ENCODE measurements at places on chromosomes 12 and 14.

DNA sequence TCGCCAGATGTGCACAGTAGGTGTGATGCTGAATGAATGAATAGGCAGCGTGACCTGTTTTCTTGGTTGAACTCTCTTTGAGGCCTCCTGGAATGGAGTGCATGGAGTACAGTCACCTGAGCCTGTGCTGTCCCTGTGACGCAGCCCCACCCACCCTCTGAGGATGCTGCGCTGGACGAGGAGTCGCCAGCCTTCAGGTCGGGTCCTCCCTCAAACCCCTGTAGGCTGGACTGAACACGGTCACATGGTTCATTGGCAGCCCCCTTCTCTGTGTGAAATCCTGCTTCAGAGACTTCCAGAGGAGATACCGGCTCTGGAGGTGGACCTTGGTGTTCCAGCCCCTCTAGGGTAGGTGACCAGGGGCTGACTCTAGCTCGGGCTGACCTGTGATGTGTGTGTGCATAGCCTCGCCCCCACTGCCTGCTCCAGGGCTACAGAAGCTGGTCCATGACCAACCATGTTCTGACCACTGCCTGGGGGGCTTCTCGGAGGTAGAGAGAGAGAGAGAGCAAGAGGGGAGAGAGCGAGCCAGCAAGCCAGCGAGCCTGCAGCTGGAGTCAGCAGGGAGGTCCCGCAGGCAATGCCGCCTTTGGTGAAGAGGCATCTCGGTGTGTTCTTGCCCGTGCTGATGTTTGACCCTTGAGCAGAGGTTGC is 158.0 kb upstream of the RTL1 start:
- DNase-seq = no peak

DNA sequence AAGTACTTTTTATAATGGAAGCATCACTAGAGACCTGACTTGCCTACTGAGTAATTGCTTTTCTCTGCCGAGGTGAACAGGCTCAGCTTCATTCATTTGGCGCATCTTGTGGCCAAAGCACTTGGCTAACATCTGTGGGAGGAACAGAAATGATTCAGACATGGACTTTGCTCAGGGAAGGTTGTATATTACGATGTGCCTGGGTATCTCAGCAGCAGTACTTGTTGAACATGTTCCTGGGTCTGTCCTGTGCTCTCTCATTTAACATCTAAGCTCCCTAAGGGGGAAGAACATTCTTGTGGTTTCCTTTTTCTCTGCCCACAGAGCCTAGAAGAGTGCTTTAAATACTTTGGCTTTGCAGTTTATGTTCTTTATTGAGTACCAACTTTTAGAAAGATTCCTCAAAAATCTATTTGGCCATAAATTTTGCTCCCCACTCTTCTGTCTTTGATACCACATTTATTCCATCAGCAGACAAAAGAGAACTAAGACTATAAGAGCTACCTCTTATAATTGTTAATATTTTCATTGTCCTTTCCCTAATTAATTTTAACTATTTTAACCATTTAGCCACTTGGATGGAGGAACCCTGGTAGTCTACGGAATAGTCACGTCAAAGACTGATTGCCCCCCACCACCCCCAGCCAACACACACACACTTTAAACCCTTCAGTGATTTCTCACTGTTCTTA is 101.2 kb upstream of the EGLN3 start:
- no peak for DNase-seq

DNA sequence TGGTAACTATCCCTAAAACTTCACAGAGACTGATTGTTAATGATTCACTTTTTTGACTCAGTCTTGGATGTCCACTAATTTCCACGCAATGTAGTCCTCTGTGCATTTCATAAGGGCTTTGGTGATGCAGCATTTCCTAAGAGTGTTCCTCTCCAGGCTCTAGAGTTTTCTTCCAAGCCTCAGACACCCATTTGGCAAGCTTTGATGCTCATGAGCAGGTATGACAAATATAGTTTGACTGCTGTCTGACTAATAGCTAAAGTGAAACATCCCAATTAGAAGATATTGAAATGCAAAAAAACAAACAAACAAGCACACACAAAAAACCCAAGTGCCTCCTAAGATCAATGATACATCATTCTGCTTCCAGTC is 1.5 kb upstream of the VAMP1 start:
- no peak for DNase-seq

DNA sequence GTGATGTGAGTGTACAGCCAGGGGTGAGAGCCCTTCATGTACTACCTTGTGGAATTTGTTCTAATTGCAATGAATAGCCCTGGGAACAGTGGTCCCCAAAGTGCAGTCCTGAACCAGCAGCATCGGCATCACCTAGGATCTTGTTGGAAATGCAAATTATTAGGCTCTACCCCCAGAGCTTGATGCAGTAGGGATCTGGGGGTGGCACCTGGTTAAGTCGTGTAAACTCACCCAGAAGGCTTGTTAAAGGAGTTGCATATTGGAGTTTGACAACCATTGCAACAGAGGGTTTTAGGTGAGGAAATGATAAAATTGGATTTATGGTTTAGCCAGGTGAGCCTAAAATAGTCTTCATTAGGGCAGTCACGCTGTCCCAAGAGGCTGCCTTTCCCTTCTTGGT is 73.2 kb downstream of the PLEKHG3 start:
- DNase-seq = no peak

DNA sequence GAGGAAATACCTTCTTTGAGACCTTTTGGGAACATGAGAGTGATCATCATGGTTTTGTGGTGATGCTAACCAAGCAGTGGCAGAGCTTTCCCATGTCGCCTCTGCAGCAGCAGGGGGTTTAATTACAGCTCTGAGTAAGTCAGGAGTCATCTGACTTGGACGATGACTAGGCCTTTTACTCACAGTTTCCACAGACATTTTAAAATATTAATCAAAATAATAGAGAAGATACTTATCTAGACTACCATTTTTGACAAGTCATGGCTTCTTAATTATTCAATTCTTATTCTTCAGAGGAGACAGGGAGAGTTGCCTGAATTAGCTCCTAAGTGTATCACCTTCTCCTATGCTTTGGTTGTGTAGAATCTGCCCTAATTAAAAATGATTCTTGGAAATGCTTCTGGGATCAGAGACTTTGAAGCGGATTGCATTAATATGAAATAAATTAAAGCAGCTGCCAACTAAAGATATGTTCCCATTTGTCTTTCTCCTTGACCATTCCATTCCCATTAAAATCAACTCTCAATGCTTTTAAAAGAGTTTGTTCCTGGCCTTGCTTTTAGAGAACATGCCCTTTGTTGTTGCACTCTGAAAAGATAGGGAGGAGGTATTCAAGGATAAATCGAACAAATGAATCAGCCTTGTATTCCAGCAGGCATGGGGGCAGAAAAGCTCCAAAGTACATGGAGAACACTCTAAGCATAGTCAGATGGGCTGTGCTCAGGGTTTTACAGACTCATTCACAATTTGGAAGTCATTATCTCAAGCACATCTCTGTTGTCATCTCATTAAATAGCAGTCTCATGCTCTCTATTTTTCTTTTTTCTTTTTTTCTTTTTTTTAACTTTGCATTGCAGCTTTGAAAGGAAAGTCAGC is 7.7 kb upstream of the IFNG-AS1 start:
- no peak for DNase-seq

DNA sequence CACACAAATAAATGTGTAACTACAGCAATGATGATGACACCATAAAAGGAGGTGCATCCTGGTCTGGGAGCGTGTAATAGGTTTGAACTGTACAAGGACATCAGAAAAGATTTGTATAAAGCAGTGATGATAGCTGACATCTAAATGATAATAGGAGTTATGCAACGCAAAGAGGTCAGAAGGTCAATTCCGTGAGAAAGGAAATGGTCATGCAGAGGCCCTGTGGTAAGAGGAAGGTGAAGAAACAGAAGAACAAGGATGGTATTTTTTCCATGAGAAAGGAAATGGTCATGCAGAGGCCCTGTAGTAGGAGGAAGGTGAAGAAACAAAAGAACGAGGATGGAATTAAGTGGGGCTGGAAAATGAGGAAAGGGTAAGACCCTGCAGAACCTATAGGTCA is 106.7 kb upstream of the TMPO start:
- DNase-seq = no peak

GRCh38 chr12:59122784-59123183 is 202.5 kb upstream of the LRIG3 start:
- DNase-seq = no peak

- no peak for DNase-seq
Measured at GRCh38 chr14:53113989-53114388, 39.1 kb downstream of the DDHD1 start.

- DNase-seq = no peak
Measured at GRCh38 chr14:101953151-101953550, 11.2 kb upstream of the DYNC1H1 start.

DNA sequence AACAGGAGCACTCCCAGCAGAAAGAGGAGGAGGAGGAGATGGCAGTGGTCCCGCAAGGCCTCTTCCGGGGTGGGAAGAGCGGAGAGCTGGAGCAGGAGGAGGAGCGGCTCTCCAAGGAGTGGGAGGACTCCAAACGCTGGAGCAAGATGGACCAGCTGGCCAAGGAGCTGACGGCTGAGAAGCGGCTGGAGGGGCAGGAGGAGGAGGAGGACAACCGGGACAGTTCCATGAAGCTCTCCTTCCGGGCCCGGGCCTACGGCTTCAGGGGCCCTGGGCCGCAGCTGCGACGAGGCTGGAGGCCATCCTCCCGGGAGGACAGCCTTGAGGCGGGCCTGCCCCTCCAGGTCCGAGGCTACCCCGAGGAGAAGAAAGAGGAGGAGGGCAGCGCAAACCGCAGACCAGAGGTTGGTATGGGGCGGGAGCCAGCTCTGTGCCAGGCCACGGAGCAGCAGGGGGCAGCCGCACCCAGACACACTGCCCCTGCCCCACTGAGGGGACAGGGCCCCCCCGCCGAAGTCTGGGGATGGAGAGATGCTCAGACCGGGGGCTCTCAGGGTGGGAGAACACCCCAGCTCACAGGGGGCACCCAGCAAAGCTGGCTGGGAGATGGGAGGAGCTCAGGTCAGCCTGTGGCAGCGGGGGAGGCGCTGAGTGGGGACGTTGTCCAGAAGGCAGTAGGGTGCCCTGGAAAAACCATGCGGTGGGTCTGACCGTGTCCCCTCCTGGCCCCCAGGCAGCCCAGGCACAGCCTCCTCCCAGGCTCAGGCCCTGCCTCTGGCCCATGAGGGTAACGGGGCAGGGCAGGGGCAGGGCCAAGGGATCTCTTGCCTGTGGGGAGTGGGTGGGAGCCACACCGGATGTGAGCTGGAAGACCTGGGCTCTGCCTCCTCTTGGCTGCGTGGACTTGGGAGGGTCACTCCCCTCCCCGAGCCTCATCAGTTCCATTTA is 9.8 kb downstream of the CHGA start:
- no peak for DNase-seq

DNA sequence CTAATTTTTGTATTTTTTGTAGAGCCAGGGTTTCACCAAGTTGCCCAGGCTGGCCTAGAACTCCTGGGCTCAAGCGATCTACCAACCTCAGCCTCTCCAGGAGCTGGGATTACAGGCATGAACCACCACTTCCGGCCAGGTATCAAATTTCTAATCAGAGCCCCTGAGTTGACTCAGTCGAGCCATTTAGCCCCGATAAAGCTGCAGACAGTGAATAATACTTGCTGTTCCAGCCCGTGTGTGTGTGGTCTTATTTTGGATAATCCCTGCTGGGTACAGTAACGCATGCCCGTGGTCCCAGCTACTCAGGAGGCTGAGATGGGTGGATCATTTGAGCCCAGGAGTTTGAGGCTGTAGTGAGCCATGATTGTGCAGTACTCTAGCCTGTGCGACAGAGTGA is 57.0 kb downstream of the TEAD4 start:
- DNase-seq = no peak

- DNase-seq = no peak
Measured at GRCh38 chr12:130338794-130339601, 1.3 kb downstream of the PIWIL1 start.

GRCh38 chr14:66046591-66046990 is 439.6 kb upstream of the CCDC196 start:
- DNase-seq = no peak

GRCh38 chr12:89185181-89185580 is 167.1 kb downstream of the DUSP6 start:
- DNase-seq = no peak

DNA sequence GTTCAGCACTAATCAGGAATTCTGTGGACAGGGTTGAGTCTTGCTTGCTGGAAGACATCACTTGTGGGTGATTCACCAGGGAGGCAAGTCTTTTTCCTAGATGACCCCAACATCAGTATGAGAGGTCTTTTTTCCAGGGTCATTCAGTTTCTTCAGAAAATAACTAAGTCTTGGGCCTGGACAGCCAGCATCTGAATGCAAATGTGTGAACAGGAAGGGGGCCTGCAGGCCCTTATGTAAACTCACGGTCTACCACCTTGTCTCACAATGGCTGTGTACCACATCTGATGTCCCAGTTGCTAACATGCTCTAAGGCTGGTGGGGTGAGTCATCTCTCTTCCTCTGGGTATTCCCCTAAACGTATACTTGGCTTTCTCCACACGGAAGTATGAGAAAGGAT is 79.2 kb downstream of the HECTD4 start:
- DNase-seq = peak; percentile 7

DNA sequence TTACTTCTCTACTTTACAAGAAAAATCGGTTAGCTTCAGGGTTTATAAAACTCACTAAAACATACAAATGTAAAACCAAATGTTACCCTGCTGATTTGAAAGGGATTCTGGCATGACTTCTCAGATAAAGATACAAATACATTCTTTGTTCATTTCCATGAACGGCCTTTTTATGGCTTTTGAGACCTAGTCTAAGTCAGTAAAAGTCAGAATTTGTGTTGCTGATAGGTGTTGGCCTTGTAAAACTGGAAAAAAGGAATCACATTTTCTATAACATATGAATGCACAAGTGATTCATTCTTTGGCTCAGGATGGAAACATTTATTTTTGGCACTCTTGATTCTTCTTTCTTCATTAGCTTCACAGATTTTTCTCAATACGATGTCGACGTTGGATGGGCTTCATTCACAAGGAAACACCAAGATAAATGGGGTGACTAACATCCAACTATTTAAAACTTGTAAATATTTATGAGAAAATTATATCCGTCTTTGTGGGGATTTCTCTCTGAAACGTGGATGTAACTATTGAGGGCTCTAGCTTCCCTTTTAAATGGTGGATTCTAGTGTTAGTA is 27.0 kb upstream of the CPM start:
- no peak for DNase-seq

DNA sequence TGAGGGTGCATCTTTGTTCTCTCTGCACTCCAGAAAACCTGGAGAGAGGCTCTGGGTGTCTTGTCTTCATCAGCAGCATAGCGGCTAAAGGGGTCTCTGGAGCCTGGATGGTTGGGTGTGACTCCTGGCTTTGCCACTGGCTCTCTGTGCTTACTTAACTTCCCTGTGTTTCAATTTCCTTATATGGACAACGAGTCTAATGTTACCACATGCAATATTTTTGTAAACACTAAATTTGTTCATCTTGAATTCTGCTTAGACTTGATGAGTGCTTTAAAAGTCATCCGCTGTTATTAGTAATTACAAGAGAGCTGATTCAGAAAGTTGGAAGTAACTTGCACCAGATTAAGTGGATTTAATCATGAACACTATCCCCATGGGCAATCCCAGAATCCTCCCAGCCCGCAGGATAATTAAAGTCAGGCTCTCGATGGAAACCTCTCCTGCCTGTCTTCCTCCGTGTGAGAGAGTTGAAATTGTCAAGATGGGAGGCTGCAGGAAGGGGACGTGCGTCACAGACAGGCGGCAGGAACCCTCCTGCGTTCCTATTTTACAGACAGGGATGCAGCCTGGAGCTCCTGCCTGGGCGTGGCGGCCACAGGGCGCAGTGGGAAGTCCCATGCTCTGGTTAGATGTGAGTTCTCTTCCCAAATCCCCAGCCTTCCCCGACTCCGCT is 201.2 kb downstream of the TTC8 start:
- DNase-seq = no peak

GRCh38 chr12:89568484-89568883 is 42.6 kb upstream of the POC1B start:
- no peak for DNase-seq
